ENCODE measurements at places on chromosomes 6 and 20.

- no peak for DNase-seq
Observed at GRCh38 chr6:139114746-139115145, 20.1 kb upstream of the HECA start.

GRCh38 chr20:46592580-46593362, 42.3 kb upstream of the OCSTAMP start:
- no peak for DNase-seq

DNA sequence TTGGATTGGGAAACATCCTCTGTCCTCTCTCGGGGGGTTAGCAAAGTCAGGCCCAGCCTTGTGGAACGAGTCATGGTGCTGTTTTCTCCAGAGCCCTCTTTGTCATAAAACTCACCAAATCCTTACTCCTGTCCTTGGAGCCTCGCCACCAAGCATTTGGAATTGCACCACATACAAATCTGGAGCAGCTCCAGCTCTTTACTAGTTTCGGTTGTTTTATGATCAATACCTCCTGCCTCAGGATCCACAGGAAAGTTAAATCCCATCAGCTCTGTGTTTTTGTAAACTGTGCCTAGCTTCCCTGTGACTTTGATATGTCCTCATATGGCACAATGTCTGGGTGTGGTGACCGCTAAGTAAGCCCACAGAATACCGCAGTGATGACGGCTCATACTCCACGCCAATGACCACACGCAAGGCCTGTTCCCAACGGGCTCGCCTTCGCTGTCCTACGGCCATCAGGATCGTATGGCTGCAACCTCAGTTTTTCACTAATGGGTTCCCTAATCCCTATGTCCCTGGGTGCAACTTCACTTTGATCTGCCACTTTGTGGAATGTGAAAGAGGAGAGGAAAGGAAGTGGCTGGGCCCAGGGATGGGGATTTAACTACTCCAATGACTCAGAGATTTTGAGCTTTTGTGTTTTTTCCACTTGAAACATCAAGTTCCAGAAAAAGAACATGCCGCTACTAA, 111.3 kb upstream of the FOXQ1 start:
- DNase-seq = no peak

DNA sequence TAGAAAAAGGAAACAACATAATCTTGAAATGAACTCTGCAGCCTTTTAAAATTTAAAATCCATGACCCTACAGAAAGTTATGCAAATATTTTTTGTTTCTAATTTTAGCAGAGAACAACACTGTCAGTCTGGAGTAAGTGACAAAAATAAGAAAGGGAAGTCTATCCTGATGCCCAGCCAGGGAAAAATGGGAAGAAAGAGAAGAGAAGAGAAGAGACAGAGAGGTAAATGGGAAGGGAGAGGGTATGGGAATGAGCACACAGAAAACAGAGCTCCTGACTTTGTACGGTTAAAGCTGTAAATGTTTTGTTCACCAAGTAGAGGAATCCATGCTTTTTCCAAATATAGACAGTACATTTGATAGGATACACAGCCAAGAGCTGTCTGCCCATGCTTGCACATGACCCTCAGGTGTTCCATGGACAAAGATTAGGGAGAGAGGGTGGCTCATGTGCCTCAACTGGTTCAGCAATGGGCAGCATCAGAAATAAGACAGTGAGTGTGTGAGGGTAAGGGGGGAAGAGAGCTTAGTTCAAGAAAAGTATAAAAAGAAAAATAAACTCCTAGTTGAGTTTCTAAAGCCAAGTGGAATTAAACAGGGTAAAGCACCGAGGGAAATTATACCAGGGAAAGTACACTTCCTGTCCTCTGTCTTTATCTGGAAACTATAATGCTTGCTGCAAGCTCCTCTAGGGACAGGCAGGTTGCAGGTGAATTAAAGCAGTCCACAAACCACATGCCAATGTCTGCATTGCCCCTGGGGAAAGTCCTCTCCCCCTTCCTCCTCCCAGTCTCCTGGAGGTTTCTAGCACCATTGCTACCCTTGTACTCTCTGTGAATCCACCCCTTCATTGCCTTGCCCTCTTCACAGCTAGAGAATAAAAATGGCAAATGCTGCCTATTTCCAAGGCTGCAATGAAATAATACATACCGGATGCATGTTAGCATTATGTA, 30.0 kb downstream of the MAP3K5 start:
- no peak for DNase-seq

DNA sequence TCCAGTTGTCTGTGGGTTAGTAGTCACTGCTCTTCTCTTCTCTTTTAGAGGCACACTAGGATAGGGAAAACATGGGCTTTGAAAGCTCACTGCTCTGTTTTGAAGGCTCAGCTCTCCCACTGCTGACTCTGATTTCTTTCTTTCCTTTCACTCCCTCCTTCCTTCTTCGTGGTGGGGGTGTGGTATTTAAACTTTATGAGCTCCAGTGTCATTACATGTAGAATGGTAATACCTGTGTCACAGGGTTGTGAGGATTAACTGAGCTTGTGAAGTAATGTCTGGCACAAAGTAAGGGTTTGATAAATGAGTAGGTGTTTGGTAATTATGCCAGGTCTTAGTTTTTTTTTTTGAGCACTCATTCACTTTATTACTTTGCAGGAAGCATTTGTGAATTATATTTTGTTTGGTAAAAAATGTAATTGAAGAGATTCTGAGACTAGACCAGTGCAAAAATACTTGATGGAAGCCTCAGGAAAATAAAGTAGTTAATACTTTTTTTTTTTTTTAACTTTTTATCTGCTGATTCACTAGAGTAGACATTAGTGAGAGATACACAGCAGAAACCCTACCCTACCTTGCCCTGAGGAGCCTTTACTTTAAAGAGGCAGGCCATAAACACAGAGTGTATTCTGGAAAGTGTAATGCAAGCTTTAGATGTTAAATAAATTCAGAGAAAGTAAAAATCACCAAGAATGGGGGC, 17.3 kb downstream of the SMAP1 start:
- DNase-seq = no peak

DNA sequence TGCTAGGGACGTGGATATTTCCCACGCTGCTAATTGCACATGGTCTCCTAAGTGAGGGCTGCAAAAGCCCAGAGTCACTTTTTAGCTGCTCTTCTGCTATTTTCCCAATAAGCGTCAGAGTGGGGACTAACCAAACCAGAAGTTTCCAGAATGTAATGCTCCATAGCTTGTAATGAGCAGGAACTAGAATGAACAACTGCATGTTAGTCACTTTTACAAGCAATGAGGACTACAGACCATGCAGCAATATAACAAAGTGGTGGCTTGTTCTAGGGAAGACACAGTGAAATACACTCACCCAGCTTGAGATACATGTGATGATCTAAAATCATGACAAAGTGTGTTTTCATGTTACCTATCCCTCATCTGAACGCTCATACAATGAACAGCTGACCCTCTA, 314.1 kb upstream of the SGK1 start:
- DNase-seq = no peak

DNA sequence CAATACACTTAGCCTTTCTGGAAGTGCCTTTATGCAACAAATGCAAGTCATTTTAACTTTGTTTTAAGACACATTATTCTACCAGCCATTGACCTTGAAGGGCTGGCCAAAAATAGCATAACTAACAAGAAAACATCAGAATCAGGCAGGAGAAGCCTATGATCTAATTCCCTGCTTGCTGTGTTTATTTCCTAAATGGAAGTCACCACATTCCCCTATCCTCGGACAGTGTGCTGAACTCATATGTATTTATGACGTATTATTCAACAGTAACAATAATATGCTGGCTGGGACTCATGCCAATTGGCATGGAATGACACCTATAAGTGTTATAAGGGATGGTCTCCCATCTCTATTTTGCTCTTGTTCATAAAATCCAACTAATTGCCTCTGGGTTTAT, 140.7 kb downstream of the MAP3K7 start:
- no peak for DNase-seq

DNA sequence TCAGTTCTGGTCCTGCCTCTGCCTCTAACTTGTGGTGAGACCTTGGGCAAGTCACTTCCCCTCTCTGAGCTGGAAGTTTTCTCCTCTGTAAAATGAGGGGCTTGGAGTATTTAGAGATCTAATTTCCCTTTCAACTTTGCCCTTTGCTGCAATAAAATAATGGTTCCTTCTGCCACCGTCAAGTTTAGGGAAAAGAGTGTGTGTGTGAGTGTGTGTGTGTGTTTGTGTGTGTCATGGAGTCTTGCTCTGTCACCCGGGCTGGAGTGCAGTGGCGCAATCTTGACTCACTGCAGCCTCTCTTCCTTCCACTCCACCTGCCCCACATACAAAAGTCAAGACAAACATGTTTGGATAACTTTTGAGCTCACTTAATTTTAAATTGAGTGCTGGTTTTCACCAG, 39.2 kb upstream of the PIM1 start:
- no peak for DNase-seq

GRCh38 chr6:163775313-163775712, 360.8 kb downstream of the QKI start:
- DNase-seq = no peak
